ENCODE measurements at places on chromosomes 1 and 21. TPM values are rescaled to one million over a fixed set of nuclear protein-coding genes. Genes with fewer than 3 reads are reported as not detected.

- no peak for DNase-seq
These were observed 2.9 kb downstream of the ARF1 start for GRCh38 chr1:228085287-228085951.

- DNase-seq: peak; percentile 72
These were observed 53.0 kb downstream of the PBX1 start for GRCh38 chr1:164611754-164612642.

GRCh38 chr1:81431624-81432000 is 369.1 kb upstream of the ADGRL2 start:
- DNase-seq: no peak

VCAM1 gene
- total RNA-seq: 8.5 TPM

GRCh38 chr1:185027252-185027882 is 18.0 kb upstream of the RNF2 start:
- DNase-seq: no peak

PHLDA3 gene
- 6.4 TPM for total RNA-seq

SH2D5 gene
- 0.20 TPM for total RNA-seq

OLIG1 gene
- total RNA-seq: not detected

LEFTY1 gene
- not detected for total RNA-seq

- no peak for DNase-seq
These were observed 808 bp upstream of the SERINC2 start for GRCh38 chr1:31412205-31412604.

- no peak for DNase-seq
These were observed 674.3 kb downstream of the BRINP3 start for GRCh38 chr1:189803364-189803763.

GRCh38 chr1:228697207-228698016 is 37.9 kb upstream of the RHOU start:
- DNase-seq: peak; percentile 23

GRCh38 chr1:227429447-227430359 is 111.4 kb upstream of the CDC42BPA start:
- peak; percentile 90 for DNase-seq

DNA sequence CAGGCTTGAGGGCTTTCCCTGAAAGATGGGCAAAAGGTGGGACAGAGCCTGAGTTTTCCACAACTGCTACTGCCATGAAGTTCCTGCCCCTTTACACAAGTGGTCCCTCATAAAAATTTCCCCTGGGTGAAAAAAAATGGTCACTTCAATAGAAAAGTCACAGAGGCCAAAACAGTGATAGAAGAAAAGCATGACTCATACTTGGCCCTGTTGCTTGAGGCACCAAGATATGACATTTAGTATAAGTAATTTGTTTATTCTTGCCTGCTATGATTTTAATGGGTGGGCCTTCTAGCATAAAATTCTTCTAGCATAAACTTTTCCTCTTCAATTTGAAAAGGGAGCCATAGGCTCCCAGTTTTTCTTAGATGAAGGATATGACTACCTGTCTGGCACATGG is 280.2 kb downstream of the DPYD start:
- peak; percentile 57 for DNase-seq

DNA sequence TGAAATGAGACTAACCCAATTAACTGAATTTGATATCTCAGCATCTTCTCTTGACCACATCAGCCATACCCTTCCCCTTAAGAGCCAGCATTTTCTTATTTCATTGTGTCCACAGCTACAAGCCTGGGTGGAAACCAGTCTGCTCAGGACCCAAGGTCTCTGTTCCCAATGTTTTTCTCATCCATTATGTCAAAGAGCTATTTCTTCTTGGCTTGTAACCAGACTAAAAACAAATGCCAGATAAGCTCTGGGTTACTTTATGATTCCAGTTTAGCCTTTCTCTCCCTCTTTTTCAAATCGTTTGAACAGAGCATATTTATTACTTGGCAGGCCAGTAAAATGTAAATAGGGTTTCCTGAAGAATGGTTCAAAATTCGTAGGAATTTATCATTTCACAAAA is 109.3 kb upstream of the SPATA6 start:
- no peak for DNase-seq

GRCh38 chr1:201608635-201609395 is 69.9 kb downstream of the NAV1 start:
- peak; percentile 56 for DNase-seq

GRCh38 chr21:14484188-14485009 is 61.7 kb downstream of the SAMSN1 start:
- no peak for DNase-seq

GRCh38 chr1:110606657-110607535 is 738 bp upstream of the KCNA2 start:
- DNase-seq: no peak

DNA sequence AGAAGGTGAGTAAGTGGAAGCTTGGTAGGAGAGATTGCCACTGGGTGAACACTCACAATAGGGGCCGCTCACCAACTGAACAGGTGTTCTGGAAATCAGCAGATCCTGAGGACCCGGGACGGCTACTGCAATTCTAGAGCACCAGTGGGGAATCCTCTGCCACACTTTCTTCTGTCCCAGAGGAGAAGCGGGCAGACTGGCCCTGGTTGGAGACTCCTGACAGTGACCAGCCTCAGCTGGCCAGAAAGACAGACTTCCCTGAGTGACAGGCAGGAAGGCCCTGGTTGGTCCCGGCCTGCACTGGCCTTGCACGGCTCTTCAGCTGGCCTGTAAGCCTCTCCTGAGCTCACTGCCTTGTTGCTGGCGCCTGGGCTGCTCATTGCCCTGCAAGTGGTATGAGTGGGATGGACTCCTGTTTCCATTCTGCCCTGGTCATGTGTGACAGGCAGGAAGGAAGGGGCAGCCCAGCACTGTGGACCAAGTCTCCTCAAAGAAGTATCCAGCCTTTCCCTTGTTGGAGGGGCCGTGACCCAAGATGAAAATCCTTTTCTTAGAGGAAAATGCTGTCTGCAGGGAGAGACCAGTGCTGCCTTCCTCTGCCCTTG is 34.5 kb downstream of the MAN1C1 start:
- no peak for DNase-seq

TMEM81 gene
- total RNA-seq: 1.8 TPM

DNA sequence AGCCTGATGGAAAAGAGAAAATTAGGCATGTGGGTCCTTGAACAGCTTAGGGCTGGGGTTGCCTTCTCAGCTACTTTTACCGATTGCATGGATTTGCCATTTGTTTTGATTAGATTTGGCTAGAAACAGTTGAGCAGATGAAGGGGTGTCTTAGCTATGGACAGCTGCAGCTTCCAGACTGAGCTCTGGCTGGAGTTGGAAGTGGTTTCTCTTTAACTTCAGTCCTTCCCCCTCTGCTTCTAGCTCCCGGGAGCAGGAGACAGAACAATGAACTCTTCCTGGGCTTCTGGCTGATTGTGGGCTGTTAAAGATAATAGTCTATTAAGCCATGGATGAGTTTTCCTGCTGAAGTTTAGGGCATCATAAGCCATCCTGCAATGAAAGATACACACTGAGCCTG is 50.7 kb downstream of the UBE2T start:
- peak; percentile 59 for DNase-seq

- DNase-seq: no peak
These were observed 570.2 kb downstream of the DPYD start for GRCh38 chr1:97350662-97351061.

All from RPMI7951 (cell line).